ENCODE measurements at places on chromosomes 1 and 21.

DNA sequence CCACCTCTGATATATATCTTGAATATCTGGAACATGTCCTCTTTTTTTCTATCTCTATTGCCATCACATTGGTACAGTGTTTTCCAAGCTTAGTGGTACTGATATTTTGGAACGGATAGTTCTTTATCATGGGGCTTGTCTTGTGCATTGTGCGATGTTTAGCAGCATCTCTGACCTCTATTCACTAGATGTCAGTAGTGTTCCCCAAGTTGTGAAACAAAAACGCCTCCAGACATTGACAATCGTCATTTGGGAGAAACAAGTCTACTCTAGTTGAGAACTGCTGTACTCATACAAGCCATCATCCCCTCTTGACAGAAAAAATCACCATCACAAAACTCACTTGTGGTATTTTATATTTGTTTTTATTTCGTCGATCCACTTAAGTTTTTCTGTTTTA, 79.7 kb upstream of the CHODL start:
- DNase-seq = peak; percentile 22

DNA sequence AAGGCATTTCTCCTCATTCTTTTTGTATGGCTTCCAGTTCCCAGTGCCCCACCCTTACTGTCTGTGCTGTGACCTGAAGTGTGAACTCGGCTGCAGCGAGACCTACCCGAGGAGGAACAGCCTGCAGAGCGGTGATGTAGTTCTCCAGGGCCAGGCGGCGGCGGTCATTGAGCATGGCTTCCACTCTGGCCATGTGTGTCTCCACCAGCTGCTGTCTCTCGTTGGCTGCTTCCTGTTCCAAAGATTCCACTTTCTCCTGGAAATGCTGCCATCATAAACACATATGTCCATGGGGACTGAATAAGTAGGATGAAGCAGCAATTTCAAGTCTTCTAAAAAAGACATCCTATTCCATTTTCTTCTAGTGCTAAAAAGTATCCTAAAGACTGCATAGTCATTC, 195.6 kb downstream of the APP start:
- DNase-seq = no peak

DNA sequence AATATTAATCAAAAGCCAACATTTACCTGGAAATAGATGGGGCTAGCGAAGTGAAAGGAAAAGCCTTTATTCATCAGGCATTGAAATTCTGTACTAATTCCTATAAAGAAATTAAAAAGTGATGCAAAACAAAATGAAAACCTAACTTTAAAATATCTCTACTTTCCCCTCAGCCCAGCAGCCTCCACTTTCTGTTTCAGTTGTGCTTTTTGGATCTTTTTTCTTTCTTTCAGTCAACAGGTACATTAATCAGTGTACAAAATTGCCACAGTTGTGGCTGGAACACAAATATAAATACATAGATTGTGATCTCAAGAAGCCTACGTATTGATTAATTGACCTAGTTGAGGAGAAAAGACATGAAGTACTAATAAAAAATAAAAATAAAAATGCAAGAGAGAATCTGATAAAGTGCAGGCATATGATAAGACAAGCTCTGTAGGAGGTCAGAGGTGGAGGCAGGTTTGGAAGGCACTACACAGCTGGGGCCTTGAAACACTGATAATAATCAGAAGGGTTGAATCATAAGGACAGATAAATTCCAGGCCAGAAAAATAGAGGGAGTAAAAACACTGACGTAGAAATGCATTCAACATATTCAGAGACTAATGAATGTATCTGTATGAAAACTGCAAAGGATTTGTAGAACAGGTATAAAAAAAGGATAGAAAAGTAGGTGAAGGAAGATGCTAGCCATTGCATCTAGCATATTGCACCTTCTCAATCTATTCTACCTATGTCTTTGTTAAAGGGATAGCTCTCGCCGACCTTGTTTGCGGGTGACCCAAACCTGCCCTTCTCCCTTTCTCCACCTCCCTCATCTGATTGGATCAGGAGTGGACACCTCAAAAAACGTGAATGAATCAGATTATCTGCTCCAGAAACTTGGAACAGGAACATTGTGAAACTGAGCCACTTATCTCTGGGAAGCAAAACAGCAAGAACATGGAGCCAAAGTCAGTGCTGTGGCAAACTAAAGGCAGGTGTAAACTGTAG, 607.8 kb upstream of the ADGRL2 start:
- DNase-seq = no peak

DNA sequence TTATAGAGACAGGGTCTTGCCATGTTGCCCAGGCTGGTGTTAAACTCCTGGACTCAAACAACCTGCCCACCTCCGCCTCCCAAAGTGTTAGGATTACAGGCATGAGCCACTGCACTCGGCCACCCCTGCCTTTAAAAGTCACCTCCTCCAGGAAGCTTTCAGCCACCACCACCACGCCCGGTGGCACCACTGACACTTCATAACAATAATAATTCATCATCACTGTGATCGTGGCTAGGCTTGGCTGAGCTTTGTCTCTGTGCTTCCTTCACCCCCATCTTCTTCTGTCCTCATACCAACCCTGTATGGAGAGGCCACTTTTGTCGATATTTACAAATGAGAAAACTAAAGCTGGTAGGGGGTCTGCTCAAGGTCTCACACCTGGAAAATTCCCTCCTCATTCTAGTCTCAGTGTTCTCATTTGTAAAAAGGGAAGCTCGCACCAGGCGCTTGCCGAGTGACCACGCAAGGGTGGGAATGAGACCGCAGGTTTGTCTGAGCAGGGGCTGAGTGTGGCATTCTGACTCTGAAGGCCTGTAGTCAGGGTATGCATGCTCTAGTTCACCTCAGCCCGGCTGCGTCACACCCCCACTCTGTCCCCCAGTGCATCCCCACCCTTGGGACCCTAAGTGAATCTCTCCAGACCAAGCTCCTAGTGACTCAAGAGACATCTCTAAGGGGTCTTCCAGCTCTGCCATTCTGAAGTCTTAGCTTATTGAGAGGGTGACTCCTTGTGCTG, 12.9 kb upstream of the EPHA2 start:
- DNase-seq = no peak

GRCh38 chr1:88800382-88801051, 90.8 kb downstream of the GTF2B start:
- DNase-seq = peak; percentile 72

GRCh38 chr1:221888218-221888617, 146.3 kb upstream of the DUSP10 start:
- DNase-seq = no peak

Measured in hematopoietic multipotent progenitor cell treated with erythropoietin and hydrocortisone succinate and interleukin-3 and kit ligand, for 6 days (in vitro differentiated cells).